ENCODE measurements at places on chromosomes 7 and 10.

GRCh38 chr7:11185179-11185815 is 211.6 kb downstream of the PHF14 start:
- DNase-seq, result no peak

- no peak for DNase-seq
Measured at GRCh38 chr10:97765201-97765600, 6.6 kb downstream of the SFRP5 start.

- DNase-seq, result no peak
Measured at GRCh38 chr10:125084191-125084613, 76.2 kb downstream of the CTBP2 start.

DNA sequence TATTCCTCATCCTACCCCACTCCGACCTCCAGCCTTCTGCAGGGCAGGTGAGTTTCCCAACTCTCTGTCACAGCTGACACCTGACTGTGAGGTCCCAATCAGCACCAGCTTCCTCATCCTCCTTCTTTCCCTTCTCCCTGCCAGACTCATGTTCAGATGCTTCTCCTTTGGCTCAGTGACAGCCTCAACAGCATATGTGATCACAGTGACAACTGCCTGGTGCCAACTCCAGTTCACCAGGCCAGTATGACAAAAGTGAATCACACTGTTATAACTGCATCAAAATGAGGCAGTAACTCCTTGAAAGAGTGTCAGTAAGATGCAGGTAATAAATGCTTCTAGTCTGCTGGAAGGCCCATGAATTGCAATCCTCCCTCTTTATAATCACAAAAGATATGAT is 46.8 kb upstream of the NFE2L3 start:
- DNase-seq, result no peak

DNA sequence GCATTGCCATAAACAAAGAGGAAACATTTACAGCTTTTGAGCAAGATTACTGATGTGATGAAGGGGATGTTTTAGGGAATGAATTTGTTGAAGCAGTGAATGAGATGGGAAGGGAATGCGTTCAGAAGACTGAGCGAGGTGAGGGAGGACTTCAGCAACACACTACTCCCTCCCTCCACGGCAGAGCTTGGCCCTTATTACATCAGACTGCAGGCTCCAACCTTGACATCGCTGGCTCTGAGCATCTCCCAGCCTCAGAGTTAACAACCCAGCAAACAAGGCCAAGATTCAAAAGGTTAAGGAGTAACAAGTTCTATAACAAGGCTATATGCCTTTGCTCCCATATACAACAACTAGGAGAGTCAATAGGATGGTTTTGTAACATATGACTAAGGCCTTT is 164.4 kb downstream of the ELMO1 start:
- DNase-seq, result no peak

DNA sequence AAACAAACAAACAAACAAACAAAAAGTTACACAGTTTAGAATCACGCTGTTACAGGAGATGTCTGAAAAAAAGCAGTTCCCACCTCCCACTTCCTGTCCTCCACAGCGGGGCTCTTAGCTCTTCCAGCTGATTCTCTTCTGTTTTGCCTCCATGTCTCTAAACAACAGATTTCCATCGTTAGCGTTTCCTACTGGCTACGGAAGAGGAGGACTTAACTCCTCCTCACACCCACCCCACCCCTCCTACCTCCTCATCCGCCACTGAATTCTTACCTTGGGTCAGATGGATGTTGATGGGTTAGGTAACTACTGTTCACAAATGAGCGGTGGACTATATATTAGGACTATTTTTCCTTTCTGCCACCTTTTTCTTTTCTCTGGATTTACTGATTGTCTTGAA is 36.8 kb upstream of the NUB1 start:
- DNase-seq, result no peak

- no peak for DNase-seq
Measured at GRCh38 chr10:83542774-83543411, 596.4 kb upstream of the GHITM start.

DNA sequence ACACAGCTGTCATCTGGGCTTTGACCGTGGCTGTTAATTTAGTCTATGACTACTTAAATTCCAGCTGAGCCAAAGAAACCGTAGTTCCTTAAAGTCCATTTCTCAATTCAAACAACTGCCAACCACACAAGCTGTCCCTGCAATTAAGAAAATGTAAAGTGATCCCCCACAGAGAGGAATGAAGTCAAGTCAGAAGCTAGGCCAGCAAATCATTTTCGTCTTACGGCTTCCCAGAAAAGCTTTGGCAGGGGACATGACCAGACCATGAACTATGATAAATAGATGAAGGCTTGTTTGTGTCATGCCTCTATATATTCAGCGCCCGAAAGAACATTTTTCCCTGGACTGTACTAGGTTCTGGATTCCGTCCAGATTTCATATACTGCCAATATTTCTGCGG is 54.6 kb downstream of the HACD1 start:
- DNase-seq, result no peak

- no peak for DNase-seq
Measured at GRCh38 chr10:112362833-112363232, 11.1 kb upstream of the ACSL5 start.

DNA sequence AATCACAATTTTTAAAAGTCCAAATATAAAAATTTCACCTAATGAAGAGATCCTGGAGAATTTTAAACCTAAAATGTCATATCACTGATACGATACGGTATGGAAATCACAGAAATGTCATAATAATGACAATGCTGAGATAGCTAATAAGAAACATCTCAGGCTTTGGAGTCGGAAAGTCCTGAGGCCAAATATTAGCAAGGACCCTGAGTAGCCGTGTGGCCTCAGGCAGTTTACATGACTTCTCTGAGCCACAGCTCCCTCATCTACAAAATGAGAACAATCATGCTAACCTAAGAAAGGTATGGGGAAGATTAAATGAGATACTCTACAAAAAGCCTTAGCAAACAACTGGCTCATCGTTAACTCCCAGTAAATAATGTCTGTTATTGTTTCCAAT is 100.9 kb upstream of the NEBL start:
- DNase-seq, result no peak

- peak; percentile 3 for DNase-seq
Measured at GRCh38 chr7:123494193-123494796, 40.1 kb downstream of the IQUB start.

DNA sequence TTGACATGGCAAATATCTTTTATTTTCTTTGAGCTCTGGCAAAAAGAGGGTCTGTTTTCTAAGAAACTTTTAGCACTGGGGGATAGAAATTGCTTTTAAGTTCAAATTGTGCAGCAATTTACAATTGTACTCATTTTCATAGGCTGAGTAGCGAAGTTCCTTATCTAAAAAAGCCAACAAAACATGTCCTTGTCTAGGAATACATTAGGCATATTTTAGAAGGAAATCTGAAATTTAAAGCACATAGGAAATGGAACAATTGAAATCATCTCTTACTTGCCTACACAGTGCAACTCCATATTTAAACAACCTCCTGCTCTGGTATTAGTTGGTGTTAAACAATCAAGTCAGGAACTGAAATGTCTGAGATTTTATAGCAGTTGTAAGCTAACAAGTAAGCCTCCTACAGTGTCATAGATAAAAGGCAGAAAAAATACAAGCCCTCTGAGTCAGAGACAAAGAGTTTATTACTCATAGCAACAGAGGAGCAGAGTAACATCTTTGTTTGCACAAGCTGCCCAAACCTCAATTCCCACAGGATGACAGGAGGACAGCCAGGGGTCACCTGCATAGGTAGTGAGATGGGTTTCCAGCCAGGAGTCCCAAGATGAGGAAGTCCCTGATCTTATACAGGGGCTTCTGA is 280.2 kb upstream of the HGF start:
- DNase-seq, result no peak

DNA sequence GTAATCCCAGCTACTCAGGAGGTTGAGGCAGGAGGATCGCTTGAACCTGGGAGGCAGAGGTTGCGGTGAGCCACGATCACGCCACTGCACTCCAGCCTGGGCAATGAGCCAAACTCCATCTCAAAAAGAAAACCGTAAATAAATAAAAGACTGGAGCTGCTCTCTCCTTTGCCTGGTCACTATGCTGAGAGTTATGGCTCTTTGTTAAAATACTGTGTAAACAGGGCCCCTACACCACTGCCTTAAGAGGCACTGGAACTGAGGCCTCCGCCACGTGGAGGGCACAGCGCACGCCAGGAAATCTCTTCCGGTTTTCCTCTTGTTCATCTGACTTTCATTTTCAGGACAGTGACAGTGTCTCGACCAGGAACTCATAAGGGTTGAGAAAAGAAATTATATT is 123.3 kb downstream of the PAXIP1 start:
- DNase-seq, result no peak
